ENCODE measurements at places on chromosomes 16 and 17.

DNA sequence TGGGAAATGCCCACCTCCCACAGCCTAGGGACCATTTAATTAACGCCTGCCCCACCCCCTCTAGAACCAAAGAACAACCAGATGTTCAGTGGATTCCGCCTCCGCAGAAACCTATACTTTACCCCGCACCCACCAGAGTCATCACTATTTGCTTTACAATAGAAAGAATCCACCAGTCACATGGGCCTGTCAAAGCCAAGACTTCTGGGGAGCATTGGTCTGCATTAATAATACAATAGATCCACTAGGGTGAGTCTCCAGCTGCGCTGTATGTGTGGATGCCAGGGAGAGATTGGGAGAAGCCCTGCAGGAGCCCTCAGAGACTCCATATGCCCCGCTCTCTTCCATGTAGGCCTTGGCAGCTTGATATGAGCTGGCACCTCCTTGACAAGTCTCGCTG lies 31.3 kb downstream of the CLEC19A start:
- DNase-seq = no peak

DNA sequence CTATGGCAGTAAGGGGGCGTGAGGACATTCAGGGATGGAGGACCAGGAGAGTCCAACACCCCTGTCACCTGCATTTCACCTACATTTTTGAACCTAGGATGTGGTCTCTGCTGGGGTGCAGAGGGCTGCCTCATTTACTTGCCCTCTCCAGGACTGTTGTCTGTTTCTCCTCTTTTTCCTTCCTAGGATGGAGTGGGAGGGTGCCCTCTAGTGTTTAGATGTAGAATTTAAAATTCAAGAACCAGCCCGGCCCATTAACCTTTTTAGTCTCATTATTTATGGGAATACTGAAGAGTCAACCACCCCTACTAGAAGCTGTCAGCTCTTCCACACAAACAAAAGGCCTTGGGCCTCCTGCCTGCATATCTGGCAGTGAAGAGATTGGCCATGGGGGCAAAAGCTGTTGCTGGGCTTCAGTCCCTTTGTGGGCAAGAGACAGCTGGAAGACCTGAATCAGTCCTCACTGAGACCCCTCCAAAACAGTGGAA lies 2.5 kb upstream of the STARD3 start:
- DNase-seq = no peak

GRCh38 chr17:27532269-27533263 lies 76.3 kb downstream of the KSR1 start:
- DNase-seq = no peak

- DNase-seq = peak; percentile 16
Measured at GRCh38 chr17:50839591-50840310, 4.4 kb downstream of the WFIKKN2 start.

DNA sequence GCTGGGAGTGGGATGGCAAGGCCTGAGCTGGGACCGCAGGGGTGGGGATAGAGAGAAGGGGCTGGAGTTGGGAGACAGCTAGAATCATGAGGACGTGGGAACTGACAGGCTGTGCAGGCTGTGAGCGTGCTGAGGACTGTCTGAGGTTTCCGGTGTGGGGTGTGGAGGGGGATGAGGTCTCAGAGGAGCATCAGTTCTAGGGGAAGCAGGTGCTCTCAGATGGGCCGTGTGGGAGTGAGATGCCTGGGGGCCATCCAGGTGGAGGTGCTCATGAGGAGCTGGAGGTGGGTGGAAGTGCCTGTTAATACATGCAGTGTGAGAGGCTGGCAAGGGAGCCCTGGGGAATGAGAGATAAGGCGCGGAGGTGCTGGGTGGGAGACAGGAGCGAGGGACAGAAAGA lies 27.2 kb downstream of the HASPIN start:
- DNase-seq = no peak

DNA sequence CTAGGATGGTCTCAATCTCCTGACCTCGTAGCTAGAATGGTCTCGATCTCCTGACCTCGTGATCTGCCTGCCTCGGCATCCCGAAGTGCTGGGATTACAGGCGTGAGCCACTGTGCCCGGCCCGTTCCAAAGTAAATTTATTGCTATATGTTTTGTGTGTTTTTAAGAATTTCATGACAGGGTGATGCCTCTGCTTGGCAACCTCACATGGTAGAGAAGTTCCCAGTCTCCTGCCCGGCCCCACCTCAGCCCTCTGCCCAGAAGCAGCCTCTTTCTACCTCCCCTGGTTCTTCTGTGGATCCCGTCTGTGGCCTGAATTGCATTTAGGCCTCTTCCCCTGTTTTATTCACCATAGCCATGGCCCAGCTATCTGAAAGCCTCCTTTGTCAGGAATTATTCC lies 55.0 kb downstream of the B9D1 start:
- DNase-seq = no peak

DNA sequence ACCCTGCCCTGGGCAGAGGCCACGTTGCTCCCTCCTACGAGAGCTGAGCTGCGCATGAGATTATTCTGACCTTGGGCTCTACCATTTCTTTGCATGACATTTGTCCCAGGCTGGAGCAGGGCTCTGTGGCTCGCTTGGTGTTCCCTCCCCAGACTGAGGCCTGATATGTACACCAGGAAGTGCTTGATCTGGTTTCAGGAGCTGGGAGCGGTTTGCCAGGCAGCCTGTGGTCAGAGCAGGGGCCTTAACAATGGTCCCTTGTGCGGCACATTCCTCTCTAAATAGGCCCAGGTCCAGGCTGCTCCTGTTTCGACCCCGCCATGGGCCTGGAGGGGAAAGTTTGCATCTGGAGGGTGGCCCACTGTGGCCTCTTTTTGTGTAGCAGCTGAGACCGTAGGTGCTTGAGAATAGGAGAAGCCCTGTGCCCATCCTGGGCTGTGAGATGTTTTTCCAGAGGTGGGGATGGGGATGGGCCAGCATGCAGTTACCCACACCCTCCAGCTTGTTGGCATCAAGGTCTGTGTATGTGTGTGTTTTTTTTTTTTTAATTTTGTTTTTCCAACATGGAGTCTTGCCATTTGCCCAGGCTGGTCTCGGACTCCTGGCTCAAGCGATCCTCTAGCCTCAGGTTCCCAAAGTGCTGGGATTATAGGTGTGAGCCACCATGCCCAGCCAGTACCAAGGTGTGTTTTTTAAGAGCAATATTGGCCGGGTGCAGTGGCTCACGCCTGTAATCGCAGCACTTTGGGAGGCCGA lies 253.9 kb downstream of the SEC14L1 start:
- DNase-seq = no peak

GRCh38 chr17:81890447-81891302 lies 711 bp downstream of the ALYREF start:
- no peak for DNase-seq

GRCh38 chr16:73408716-73409115 lies 360.8 kb upstream of the ZFHX3 start:
- no peak for DNase-seq

GRCh38 chr17:47996201-47996600 lies 25.3 kb downstream of the CDK5RAP3 start:
- no peak for DNase-seq

GRCh38 chr17:10118788-10119130 lies 79.6 kb downstream of the GAS7 start:
- no peak for DNase-seq

- peak; percentile 43 for DNase-seq
Measured at GRCh38 chr17:34542700-34543336, 36.6 kb upstream of the TMEM132E start.

DNA sequence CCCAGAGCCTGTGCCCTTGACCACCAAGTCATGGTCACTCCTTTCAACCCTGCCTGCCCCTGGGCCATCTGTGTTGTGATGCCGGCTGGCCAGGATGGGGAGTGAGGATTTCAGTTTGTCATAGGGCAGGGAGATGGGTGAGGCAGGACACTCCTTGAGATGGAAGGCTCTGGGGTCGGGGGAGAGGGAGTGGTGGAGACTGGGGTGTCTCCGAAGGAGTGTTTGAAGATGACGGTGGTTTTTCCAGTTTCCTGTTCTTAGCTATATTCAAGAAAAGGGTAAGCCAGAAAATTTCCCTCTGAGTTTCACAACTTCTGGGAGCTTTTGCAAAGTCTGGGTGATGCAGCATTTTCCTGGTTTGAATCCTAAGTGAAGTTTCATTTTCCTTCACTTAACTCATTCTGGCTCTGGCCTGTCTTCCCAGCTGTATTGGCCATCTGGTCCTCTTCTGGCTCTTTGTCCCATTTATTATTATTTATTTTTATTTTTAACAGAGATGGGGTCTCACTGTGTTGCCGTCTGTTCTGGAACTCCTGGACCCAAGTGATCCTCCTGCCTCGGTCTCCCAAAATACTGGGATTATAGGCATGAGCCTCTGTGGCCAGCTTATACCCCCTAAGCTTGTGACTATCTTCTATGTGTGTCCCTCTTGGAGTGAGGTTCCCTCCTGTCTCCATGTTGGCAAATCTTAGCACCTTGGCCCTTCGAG lies 27.7 kb downstream of the ABCC1 start:
- no peak for DNase-seq

GRCh38 chr17:35254107-35254773 lies 11.4 kb downstream of the SLFN5 start:
- no peak for DNase-seq

GRCh38 chr16:87961623-87962022 lies 10.4 kb downstream of the BANP start:
- DNase-seq = no peak

GRCh38 chr17:8273884-8274444 lies 14.5 kb upstream of the RANGRF start:
- no peak for DNase-seq

GRCh38 chr16:2765462-2766404 lies 11.3 kb downstream of the ELOB start:
- DNase-seq = no peak

DNA sequence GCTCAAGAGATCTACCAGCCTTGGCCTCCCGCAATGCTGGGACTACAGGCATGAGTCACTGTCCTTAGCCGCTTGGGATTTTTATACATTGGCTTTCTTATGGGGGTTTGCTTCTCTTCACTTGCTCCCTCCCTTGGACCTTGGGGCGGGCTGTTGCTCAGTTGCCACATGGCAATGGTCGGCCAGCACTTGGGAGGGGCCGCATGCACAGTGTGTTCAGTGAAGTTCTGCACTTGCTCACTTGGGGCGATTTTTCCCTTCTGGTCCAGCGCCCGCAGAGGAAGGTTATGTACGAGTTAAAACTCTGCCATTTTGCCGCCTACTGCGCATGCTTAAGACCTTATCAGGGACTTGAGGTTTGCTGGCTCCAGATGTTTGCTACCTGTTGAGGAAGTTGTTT lies 1367.6 kb upstream of the CDH8 start:
- DNase-seq = no peak

GRCh38 chr17:61362852-61363600 lies 36.6 kb upstream of the TBX2 start:
- no peak for DNase-seq

GRCh38 chr16:69089091-69089910 lies 16.2 kb upstream of the HAS3 start:
- peak; percentile 49 for DNase-seq

GRCh38 chr16:29820271-29820701 lies at the start of gene MVP:
Gene MVP (plus strand): TSS chr16:29820462. CDS start chr16:29830550, 10,088 bp downstream.
- peak; percentile 71 for DNase-seq

DNA sequence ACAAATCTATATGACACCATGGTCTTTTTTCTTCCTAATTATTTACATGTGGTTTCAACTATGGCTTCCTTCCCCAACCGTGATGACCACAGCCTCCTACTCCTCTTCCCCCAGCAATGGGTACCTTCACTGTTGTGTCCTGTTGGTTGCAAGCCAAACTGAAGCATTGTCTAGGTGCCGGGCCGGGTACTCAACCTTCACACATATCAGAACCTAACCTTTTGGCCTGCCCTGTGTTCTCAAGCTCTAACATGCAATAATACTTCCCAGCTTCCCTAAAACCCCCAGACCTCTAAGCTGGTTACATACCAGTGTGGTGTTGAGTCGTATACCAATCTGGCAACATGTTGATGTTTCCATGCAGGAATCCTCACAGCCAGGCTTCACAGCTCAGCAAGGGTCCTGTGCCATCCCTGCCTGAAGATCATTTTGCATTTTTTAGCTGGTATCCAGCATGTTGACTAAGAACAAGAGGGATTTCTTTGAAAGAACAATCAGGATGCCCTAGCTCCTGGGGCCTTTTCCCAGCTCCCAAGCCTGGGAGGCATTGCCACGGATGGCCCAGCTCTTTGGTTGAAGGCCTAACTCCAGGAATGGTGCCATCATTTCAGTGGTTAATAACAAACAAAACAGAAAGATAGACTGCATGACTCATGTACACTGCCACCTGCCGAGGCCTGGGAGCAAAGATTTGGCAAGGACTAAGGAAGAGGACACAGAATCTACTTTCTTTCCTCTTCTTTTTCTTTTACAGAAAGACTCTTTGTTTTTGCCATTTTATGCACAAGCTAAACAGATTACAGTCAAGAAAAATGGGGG lies 373.7 kb upstream of the SALL1 start:
- DNase-seq = no peak

GRCh38 chr16:85349365-85350145 lies 237.3 kb upstream of the CIBAR2 start:
- no peak for DNase-seq

- no peak for DNase-seq
Measured at GRCh38 chr17:1830288-1830687, 483 bp downstream of the RPA1 start.

DNA sequence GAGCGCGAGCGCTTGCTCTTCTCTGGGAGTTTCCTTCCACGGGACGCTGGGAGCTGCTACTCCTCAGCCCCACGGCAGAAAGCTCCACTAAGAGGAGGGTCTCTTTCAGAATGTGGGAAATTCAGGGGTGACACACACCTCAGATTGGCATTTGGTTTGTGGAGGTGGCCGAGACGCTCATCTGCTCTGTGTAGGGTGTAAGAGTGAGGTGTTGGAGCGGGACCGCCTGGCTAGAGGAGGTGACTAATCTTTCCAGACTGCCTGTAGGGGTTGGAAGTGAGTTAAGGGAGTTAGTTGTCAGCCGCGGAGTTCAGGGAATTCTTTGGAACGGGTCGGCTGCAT lies 735 bp downstream of the PSMD11 start:
- no peak for DNase-seq

DNA sequence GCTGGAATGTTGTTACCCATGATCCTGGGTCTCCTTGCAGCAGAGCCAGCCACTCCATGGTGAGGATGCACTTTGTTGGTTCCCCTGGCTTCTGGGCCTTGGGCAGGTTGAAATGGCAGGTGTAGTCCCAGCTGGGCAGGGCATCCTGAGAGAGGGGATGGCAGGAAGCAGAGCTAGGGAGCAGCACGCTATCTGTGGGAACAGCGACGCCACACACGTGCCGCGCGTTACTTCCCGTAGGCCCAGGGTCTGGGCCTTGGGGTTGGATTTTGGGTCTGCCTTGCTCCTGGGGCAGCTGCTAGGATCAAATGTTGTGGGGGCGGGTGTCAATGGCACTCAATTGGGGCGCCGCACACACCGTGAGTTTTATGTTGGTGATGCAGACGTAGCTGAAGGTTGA lies 368.0 kb downstream of the CPPED1 start:
- no peak for DNase-seq

GRCh38 chr16:88754912-88755744 lies 29.9 kb downstream of the PIEZO1 start:
- no peak for DNase-seq

- DNase-seq = no peak
Measured at GRCh38 chr16:72794319-72794718, 253.6 kb downstream of the ZFHX3 start.

DNA sequence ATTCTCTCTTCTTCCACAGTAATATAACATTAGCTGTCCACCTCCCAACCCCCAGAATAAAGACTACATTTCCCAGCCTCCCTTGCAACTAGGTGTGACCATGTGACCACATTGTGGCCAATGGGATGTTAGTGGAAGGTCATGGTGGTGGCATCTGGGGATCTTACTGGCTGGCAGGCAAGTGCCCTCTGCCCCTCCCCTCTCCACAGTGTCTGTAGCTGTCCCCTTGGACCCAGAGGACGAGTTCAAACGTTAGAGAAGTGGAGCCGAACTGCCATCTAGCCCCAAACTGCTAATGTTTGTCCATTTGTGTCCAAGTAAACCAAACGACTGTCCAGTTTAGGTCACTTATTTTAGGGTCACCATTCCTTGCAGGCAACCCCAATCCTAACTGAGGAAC lies 26.6 kb upstream of the KCNG4 start:
- DNase-seq = peak; percentile 49
